ENCODE measurements at places on chromosomes 11 and 22.

GRCh38 chr11:76714493-76714892, 43.9 kb upstream of the LRRC32 start:
- no peak for DNase-seq

- no peak for DNase-seq
Measured at GRCh38 chr22:46096051-46096450, 54.3 kb upstream of the PPARA start.

- DNase-seq: no peak
Measured at GRCh38 chr22:30744224-30744623, 49.5 kb downstream of the OSBP2 start.

- no peak for DNase-seq
Measured at GRCh38 chr22:32132783-32133182, 26.3 kb downstream of the C22orf42 start.

DNA sequence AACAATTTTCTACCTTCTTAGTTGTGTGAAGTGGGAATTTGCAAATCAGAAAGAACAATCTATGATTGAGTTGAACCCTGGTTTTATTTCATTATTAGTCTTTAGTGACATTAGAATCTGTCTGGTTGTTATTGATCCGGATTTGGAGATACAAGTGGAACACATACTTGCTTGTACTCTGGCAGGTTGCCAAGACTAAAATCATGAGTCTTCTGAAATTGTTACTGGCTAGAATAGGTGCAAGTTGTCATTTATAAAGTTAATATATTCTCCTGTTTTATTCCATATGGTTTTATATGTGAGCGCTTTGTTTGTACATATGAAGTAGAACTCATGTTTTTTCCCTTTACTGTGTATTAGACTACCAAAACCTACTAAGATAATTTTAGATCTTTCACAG, 23.0 kb downstream of the CCDC15 start:
- DNase-seq: no peak

DNA sequence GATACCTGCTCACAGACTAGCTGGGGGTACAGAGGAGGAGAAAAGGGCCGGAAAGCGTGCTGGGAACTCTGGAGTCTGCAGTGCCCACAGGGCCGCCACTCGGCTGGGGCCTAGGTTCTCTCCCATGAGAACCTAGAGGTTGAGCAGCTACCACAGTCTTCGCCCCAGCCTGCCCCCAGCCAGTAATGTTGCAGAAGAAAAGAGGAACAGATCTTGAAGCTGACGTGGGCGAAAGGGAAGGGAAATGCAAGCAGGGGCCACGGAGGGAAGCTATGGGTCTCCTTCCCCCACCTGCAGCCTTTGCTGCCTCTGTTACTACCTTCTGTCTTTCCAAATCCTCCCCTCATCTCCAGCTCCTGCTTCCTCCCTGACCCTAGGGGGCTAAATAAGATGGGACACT, 28.8 kb upstream of the P2RY2 start:
- no peak for DNase-seq

DNA sequence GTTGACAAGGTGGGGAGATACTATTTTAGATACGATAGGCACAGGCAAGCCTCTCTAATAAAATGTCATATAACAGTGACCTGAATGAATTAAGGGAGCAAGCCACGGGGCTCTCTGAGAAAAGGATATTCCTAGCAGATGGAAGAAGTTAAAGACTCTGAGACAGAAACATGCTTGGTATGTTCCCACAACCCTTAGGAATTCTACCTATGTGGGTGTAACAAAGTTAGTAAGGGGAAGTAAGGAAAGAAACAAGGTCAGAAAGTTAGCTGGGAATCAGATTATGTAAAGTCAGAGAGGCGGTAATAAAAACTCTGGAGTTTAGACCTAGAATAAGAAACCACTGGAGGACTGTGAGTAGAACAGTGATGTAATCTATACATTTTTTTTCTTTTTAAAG, 59.7 kb upstream of the GDPD4 start:
- DNase-seq: no peak

- DNase-seq: no peak
Measured at GRCh38 chr22:16803255-16803917, 21.8 kb downstream of the XKR3 start.

DNA sequence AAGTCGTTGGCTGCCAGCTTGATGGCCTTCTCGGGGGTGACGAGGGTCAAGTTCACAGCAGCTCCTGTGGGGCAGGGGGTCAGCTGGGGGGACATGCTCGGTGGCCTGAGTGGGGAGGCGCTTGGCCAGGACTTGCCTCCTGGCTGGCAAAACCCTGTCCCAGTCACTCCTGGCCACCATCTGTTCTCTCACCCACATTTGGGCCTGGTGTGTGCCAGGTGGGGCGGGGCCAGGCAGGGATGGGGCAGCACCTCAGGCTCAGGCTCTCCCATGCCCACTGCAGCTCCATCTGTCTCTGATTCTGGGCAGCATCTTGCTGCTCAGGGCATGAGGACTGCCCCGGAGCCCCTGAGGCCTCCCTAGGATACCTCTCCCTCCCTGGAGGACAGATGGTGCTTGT, 3.7 kb upstream of the CEND1 start:
- DNase-seq: no peak

- DNase-seq: peak; percentile 88
Measured at GRCh38 chr11:798093-798713, at the start of gene SLC25A22. SLC25A22 (minus strand) TSS chr11:798281; CDS start chr11:795006, 3,275 bp downstream.

DNA sequence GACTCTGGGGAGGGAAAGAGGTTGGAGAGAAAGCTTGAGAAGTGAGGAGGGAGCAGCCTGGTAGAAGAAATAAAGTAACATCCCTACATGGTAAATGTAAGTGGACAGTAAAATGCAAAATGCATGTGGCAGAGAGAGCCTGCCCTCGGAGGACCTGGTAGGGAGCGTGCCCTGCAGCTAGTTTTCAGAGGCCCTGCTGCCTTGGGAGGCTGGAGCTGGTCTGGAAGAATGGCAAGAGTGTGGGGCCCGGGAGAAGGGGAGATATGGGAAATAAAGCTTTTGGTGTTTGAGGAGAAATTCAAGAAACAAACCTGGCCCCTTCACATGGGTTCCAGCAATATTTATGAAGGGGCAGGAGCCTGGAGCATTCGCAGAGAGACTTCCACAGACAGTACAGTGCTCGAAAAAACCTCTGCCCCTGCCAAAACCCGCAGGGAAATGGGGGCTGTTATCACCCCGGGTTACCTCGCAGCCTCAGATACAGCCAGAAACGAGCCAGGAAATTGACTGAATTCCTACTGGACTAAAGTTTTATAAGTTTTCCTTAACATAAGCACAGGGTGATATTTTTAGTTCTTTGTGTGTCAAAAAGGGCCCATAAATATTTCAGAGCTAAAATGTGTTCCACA, 363.0 kb downstream of the TENM4 start:
- no peak for DNase-seq

DNA sequence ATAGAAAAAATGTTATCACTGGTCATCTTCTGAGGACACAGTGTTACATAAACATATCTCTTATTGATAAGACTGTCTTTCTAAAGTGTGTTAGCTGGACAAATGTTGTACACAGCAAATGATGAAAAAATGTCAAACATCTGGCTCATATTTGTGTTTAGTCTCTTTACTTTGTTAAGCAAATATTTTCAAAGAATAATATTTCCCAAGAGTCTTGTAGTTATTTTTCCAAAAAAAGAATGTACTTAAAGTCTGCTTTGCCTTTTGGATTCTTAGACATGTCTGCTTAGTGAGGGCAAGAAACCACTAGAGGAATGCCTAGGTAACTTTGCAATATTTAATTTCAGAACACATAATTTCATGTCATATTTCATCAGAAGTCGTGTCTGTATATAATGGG, 23.9 kb upstream of the CCDC179 start:
- no peak for DNase-seq

DNA sequence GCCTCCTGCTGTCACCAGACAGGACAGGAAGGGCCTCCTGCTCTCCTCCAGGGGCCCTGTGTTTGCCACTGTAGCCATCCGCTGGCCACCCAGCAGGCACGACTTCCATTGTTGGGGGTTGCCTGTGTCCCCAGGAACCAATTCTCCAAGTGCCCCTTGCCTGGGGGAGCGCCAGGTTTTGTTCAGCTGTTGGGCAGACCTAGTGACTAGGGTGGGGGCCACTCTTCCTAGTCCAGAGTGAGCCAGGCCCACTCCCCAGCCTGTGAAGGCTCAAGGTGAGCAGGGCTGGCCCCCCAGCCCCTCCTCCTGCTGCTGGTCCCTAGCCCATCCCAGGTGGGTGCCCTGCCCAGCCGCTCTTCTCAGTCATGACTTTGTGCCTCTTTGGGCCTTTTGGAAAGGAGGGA, 30.9 kb downstream of the OSBPL5 start:
- no peak for DNase-seq

- DNase-seq: no peak
Measured at GRCh38 chr22:27372969-27373670, 428.4 kb downstream of the MN1 start.

DNA sequence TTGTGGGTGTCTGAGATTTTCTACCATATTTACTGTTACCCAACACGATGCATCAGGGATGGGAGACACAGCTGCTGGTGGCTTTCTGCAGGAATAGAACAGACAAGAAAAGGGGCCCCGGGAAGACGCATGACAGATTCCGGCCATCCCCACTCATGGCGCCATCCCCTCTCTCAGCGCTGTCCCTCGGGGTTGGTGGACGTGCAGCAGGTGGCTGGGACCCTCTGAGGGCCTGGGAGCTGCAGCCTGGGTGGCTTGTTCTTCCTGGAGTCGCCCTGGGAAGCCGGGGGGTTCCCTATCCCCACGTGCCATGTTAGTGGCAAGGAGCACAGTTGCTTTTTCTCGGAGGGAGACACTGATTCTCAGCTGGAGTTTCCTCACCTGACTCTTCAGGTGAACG, 1123.3 kb downstream of the BRD1 start:
- peak; percentile 1 for DNase-seq

DNA sequence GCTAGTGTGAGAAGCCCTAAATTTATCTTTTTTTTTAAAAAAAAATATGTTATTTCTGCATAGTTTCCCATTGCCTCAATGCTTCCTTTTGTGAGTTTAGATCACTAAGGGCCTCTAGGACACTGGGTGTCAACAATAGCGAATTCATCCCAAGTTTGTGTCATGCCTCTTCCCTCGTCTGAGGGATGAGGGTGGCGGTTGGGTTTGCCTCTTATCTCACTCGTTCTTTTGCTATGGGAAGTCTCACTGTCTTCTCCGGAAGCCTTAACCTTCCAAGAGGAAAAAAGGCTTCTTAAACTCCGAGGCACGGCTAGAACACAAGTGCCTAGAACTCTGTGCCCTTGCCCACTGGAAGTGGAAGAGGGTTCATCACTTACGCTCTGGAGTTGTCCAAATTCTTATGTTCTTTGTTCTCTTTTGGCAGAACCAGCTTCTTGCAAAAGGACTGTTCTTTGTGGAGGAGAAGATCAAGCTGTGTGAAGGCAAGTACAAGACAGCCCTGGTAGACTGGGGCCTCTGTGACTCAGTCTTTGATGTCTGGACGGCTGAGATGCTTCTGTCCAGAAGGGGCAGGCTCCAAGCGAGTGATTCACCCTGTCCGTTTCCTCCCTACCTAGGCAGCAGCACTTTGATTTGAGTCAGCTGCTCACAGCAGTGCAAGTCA, 78.5 kb downstream of the TRAF6 start:
- no peak for DNase-seq

DNA sequence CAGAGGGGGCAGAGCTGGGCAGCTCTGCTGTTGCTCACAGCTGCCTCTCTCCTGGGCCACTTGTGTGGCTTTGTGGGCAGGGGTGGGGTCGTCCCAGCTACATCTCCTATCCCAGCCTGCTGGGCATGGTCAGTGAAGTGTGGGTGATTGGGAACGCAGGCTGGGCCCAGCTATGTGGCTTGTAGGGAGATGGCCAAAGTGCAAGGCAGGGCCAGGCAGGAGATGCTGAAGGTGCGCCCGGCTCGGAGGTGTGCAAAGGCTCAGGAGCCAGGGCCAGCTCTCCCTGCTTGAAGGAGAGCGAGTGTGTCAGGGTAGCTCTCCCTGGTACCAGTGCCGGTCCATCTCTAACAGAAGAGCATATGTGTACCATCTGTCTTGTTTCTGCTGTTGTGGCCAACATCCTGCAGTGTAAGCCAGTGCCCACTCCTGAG, 8.4 kb upstream of the RANBP1 start:
- DNase-seq: no peak

- no peak for DNase-seq
Measured at GRCh38 chr11:70292863-70293262, 22.4 kb downstream of the PPFIA1 start.

- DNase-seq: no peak
Measured at GRCh38 chr11:127888386-127888785, 699.0 kb downstream of the ETS1 start.

- DNase-seq: no peak
Measured at GRCh38 chr11:118227865-118228785, 3.3 kb upstream of the JAML start.

DNA sequence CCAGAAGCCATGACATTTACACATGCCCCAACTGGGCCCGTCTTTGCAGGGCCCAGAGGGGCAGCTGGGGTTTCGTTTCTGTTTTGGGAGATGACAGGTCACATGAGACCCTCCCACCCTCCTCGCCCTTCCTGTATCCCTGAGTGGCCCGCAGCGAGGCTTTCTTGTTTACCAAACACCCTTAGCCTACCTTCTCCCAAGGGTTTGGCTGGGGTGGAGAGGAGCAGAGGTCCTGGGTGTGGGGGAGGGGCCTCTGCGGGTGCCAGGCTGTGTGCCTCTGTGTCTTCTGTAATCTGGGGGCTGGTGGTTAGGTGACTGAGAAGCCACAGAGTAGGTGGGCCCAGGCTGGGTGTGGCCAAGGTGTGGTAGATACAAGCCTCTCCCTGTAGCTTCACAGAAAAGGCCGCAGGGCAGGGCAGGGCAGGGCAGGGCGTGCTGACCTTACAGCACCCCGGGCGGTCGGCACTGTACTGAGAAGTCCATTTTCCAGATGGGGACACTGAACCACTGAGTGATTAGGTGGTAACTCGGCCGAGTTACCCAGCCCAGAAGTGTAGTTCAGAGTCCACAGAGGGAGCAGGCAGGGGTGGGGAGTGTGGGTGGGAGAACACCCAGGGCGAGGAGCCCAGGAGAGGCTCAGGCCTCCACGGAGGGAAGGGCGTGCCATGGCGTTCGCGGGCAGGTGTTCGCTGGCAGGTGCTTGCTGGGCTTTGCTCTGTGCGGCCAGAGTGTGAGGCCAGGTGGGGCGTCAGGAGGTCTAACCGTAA, 8.7 kb downstream of the PRR5 start:
- DNase-seq: no peak
